CMK (cell line): ENCODE measurements at places on chromosomes 13 and 19.
A peak's percentile ranks its signal among the peaks of the same experiment; 100 is the strongest.

DNA sequence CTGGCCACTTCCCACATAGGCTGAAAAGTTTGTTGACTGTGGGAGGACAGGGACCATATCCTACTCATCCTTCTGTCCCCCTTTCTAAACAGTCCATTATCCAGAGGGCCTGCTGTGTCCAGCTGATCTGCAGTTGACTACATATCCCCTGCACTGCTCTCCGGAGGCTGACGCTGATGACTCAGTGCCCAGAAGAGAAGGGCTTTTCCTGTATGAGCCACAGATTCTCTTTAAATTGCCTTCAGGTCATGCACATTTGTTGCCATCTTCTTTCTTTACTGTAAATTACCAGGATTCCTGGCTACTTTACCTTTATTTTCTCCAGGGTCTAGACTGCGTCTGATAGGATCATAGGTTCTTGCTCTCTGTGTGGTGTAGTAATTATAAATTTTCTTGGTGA lies 125.2 kb downstream of the LACC1 start:
- DNase-seq, result no peak

- DNase-seq, result no peak
These were observed 59.5 kb upstream of the CYSLTR2 start for GRCh38 chr13:48594096-48594815.

GRCh38 chr19:5808120-5808816 lies 3.4 kb downstream of the NRTN start:
- DNase-seq, result no peak

DNA sequence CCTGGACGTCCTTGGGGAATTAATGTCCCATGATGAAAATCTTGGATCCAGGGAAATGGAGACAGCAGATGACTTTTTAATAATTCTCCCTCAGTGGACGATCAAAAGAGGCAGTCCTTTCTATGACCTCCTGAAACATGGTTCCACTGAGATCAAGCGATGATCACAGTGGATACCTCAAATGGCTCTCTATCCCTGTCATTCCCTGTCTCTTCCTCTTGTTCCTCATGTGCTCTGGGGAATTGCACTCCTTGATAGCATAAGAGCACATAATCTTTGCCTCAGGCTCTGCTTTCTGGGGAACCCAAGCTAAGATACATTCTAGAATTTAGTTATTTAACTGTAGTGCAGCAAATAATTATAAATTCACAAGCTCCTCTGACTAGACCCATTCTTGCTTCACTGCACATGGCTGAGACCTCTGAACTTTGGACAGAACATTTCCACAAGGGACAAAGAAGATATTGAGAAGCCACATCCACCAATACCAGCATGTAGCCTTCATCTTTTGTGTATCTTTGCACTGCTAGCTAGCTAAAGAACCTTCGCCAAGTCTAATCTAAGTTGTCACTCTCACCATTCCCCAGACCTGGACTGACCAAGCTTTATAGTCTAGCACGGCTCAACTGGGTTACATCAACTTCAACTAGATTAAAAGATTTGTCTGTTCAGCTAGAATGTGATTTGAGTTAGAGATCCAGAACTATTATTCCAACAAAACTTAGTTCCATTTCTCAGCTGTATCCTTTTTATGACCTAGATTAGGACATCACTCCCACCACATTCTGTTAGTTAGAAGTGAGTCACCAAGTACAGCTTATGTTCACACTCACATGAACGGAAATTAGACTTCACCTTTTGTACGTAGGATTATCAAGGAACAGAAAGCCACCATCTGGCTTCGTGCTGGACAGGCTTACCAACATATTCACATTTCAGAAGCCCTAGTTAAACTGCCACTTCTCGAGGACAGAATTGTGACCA lies 142.7 kb downstream of the SUCLA2 start:
- DNase-seq, result no peak

DNA sequence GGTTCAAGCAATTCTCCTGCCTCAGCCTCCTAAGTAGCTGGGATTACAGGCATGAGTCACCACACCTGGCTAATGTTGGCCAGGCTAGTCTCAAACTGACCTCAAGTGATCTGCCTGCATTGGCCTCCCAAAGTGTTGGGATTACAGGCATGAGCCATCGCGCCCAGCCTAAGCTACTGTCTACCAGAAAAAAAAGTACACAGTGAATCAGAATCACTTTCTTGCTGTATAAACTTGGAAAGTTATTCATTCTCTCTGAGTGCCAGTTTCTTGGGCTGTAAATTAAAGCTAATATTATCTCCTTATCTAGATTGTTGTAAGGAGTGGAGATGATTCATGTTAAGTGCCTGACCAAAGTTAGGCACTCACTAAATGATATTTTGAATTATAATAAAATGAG lies 242.8 kb downstream of the ENOX1 start:
- DNase-seq, result no peak

- DNase-seq, result no peak
These were observed 1139.3 kb downstream of the DIAPH3 start for GRCh38 chr13:59024434-59024833.

DNA sequence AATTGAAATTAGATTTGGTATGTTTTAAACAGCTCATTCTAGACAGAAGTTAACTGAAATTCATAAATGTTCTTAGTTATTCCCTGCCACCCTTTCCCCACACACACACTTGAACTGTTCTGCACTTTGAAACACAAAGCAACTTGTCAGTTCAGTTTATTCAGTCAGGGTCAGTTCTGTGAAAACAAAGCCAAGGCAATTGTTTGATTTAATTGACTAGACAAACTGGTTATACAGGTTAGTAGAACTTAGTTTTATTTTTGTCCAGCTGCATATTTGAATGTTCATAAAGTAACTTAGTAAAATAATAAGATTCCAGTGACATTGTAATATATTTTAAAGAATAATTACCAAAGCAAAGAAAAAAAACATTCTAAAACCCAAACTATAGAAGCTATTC lies 98.3 kb upstream of the KLF5 start:
- DNase-seq, result no peak

DNA sequence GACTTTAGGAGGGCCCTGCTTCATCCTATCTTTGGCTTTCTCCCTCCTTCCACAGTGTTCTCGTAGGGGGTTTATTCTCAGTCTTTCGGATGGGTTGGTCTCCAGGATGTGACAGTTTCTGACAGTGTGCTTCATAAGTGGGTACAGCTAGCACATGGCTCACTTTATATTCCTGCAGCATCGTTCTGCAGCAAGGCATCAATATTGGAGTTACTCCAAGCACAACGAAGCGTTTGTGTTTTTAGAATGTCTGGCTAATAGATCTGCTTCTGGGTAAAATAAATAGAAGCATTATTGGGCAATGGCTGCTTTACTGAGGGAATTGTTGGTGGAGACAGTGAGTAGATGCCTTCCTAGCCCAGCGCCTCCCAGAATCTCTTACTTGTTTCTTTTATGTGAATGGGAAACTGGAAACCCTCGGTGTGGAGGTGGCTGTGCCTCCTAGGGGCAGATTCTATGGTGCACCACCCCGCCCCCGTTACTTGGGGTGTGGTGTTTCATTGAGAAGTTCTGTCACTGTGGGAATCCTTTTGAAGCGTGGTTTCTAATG lies 2.0 kb downstream of the FARP1 start:
- DNase-seq, result no peak

- DNase-seq, result no peak
These were observed 44.5 kb downstream of the VWA8 start for GRCh38 chr13:41916173-41916954.

DNA sequence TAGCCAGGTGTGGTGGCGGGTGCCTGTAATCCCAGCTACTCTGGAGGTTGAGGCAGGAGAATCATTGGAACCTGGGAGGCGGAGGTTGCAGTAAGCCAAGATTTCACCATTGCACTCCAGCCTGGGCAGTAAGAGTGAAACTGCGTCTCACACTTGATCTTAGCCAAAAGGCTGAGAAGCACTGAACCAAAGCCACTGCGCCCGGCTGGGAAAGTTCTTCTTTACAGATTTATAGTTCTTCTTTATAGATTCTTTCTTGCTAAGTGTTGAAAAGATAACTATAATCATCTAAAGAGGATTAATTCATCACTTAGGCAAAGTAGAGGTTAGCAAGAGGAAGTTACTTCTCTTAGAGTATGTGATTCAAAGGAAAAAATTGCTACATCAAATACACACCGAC lies 11.1 kb downstream of the ZNF417 start:
- DNase-seq, result no peak

- no peak for DNase-seq
These were observed 278.5 kb downstream of the DCT start for GRCh38 chr13:94201022-94201421.

- DNase-seq, result no peak
These were observed 946.3 kb upstream of the PCDH9 start for GRCh38 chr13:68176475-68176874.

- DNase-seq, result no peak
These were observed 1863.5 kb upstream of the PCDH20 start for GRCh38 chr13:63279136-63279535.

GRCh38 chr19:10288662-10289166 lies 1.0 kb upstream of the ICAM5 start:
- peak; percentile 74 for DNase-seq

DNA sequence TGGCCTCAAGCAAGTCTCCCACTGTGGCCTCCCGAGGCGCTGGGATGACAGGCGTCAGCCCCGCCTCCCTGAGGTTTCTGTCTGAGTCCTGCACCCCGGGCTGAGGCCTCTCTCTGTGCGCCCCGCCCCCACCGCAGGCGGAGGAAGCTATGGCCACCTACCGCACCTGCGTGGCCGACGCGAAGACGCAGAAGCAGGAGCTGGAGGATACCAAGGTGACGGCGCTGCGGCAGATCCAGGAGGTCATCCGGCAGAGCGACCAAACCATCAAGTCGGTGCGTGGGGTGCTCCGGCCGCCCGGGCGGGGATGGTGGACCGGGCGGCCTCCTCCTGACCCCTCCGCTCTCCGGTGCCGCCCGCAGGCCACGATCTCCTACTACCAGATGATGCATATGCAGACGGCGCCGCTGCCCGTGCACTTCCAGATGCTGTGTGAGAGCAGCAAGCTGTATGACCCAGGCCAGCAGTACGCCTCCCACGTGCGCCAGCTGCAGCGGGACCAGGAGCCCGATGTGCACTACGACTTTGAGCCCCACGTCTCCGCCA lies 12.7 kb downstream of the ARHGAP45 start:
- no peak for DNase-seq

- DNase-seq, result no peak
These were observed 6.4 kb upstream of the RASL11A start for GRCh38 chr13:27264181-27264580.

DNA sequence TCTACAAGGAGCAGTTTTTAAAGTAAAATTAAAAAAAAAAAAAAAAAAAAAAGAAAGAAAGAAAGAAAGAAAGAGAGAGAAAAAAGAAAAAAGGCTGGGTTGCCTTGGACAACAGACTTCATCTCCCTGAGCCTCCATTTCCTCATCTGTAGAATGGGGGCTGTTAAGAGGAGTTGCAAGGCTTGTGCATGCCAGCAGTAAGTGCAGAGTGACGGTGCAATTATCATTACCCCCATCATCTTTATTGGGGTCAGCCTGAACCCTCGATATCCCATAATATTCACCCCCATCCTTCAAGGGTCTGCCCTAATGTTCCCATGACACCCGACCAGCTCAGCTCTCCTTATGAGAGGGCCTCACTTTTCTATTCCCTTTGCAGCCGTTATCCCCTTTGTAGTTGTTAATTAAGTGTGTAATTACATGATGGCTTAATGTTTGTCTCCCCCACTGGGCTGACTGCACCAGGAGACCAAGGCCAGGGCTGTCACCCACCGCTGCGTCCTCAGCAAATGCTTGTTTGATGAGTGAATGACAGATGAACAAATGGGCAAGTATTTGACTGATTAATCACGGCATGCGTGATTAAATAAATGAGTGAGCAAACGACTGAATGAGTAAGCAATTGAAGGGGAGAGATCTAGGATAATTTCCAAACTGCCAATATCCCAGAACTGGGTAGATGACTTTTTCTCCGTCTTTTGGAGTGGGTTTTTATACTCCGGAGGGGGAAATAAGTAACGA lies 10.1 kb downstream of the FOSB start:
- no peak for DNase-seq

DNA sequence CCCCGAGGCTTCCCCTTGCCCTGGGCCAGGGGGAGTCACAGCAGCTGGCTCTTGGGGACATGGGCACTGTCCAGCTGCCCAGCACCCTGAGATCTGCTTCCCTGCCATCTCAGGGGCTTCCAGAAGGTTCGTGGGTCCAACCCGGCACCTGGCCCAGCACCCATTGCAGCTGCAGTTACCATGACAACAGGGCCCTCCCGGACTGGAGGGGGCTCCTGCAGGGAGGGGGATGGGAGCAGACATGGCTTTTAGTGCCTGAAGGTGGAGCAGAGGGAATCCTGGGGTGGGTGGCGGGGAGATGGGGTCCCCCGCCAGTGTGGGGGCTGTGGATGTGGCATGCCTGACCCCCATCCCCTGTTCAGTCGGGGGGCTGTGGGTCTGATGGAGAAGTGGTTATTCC lies 14.7 kb downstream of the PIN1 start:
- no peak for DNase-seq

- peak; percentile 76 for DNase-seq
These were observed 154.9 kb downstream of the TM9SF2 start for GRCh38 chr13:99656092-99656745.

DNA sequence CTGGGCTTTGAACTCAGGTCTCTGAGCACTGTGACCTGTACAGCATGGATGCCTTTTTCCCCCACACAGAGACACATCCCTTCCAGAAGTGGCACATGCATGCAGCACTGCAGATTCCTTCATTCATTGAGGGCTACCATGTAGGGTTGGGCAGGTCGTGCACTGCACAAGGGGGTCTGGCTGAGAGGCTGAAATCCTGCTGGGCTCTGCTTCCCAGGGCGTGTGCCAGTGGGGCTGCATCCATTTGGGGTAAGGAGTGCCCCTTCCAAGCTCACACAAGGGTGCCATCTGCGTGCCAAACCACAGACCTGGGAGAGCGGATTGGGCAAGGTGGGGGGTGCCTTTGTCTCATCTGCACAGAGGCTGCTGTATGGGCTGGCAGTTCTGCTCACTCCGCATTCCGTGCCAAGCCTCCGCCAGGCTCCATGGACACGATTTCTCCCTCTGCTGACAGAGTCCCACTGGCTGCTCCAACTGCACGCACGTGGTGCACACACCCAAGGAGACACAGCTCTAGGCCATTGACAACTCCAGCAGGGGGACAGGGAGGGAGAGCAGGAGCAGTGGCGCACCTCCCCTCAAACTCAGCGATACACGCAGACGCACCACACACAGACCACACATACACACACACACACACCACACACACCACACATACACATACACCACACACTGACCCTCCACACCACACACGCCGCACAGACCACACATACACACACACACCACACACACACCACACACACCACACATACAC lies 4.5 kb upstream of the SHISA7 start:
- no peak for DNase-seq

DNA sequence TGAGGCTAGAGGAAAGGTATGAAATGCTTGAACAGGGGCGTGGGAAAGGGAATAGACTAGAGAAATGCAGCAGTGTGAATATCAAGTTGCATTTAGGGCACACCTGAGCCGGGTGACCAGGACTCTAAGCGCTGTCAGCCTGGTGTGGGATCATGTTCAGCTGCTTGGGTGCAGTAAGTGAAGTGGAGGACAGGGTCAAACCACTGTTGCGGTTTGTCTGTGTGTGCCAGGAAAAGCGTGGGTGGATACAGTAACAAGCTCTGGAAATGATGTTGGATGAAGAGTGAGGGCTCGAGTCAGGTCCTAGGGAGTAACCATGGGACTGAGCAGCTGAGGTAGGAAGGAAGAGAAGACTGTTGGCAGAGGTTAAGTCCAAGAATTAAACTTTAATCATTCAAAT lies 15.8 kb downstream of the DGKH start:
- no peak for DNase-seq
